Pancreas (tissue), 10 donors: ENCODE measurements at places on chromosomes 3 and 15. TPM values are rescaled to one million over a fixed set of nuclear protein-coding genes. Genes with fewer than 3 reads are reported as not detected.

FYCO1 gene
- 13.0 TPM for total RNA-seq

PFKFB4 gene
- total RNA-seq: 12.2 TPM

COPG1 gene
- 101 TPM for total RNA-seq

CCR8 gene
- total RNA-seq: not detected

RBPMS2 gene
- total RNA-seq: 0.63 TPM

C3orf49 gene
- not detected for total RNA-seq

GABRG3 gene
- not detected for total RNA-seq

HIGD2B gene
- not detected for total RNA-seq

FBXO40 gene
- total RNA-seq: not detected

PGBD4 gene
- total RNA-seq: 0.87 TPM

DNA sequence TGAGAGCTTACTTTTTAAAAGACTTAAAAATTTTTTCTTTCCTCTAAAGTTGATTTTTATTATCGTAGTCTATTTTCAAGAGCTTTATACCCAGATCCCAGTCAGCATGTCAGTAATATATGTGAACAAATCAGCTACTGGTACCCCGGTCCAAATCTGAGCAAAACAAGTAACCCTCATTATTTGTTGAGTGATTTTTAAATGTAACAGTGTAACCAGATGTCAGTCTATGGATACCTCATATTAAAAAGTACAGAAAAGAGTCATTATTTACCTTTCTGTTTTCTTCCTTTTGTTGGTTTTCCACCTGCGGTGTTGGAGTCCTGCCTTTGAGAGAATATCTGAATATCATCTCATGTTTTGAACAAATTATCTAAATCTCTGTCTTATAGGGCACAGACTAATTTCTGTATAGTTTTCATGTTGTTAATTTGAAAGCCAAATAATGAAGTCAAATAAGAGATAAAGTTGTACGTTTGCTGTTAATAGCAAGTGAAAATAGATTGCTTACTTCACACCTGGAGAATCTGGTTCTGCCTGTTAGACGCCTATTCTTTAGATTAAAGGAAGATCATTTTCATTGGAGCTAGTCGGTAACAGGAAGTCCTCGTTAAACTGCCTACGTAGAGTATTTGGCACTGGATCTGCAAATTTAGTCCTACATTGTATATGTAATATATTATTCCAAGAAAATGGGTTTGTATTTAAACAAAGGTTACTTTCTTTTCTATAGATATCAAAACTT lies at the start of gene STX19:
TSS of gene STX19 (minus strand) at position 505 of the 745 bp plus-strand sequence. CDS start 13,328 bp downstream, outside the sequence.
- peak; percentile 30 for DNase-seq

DNA sequence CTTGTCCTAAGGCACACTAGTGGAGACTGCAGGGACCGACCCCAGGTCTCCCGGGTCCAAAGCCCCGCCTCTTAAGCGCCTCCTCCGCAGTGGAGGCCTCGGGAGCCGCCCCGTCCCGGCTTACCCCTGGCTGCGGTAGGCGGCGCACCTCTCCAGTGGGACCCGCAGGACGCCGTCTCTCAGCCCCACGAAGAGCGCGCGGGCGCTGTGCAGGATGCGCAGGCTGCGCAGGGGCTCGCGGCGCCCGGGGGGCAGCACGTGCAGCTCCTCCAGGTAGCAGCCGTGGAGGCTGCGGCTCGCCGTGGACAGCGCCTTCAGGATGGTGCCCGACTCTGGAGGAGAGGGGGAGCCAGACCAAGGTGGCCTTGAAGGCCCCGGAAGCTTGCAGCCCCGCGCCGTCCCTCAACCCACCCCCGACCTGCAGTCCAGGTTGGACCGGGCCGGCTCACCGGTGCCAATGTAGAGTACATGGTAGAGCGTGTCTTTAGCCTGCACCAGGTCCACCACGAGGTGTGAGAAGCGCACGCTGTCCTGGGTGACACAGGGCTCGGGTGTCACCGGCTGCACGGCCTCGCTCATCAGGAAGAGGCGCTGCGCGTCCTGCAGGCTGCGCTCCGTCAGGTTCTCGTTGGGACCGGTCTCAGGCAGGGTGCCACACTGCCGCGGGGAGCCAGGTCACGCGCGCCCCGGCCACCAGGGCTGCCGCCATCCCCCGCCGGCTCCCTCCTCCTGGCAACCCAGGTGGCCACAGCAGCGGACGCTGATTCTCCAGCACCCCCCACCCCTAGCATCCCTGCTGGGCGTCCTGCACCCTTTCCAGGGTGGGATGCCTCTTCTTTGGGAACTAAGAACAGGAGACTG lies 105.5 kb downstream of the SEMA5B start:
- DNase-seq: peak; percentile 65

- DNase-seq: no peak
These were observed 264.0 kb upstream of the DPH6 start for GRCh38 chr15:35810007-35810406.

DNA sequence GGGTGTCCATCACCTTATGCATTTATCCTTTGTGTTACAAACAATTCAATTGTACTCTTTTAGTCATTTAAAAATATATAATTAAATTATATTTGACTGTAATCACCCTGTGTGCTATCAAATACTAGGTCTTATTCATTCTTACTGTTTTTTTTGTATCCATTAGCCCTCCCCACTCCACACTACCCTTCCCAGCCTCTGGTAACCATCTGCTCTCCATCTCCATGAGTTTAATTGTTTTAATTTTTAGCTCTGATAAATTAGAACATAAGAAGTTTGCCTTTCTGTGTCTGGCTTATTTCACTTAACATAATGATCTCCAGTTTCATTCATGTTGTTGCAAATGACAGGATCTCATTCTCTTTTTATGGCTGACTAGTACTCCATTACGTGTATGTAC lies 16.8 kb downstream of the C3orf20 start:
- DNase-seq: no peak

DNA sequence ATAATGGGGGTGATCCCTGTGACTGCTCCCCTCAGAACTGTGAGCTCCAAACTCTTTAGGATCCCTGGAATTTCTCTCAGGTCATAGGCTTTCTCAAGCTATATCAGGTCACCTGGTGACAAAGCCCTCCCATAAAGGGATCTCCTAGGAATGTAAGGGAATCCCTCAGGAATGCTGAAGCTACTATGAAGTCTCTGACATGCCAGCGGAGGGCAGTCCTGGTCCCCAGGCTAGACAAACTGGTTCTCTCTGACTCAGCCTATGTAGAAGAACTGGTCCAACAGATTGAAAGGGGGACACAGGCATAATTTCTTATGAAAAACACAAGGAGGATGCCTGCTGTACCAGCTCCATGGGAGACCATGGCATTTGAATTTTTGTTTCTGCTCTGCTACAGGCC lies 6.7 kb downstream of the LPCAT4 start:
- no peak for DNase-seq

GRCh38 chr3:72137865-72138861 lies 353.2 kb upstream of the PROK2 start:
- DNase-seq: no peak

GRCh38 chr3:52063026-52063723 lies 6.8 kb upstream of the DUSP7 start:
- DNase-seq: no peak

DNA sequence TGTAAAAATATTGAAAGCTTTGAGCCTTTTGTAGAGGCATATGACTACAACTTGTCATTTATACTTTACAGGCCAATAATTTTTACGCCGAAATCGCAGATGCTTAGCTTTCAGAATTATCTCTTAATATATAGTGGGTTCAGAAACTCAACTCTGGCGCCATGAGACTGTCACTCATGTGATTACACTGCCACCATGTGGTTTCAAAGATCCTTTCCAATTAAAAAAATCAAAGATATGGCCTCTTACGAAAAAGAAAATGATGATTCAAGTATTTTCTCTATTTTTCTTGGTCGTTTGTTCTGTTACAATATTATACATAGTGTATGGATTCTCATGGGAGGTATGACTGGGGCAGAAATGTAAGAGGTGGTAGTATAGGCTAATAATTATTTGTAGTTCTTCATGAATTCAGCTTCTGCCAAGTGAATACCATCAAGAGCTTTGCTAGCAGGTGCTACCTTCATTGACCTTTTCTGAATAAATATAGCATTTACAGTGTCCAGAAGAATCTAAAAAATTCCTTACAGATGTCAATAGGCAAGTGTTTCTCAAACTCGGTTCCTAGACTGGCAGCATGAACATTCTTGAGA lies 751.7 kb upstream of the GOLIM4 start:
- DNase-seq: no peak

DNA sequence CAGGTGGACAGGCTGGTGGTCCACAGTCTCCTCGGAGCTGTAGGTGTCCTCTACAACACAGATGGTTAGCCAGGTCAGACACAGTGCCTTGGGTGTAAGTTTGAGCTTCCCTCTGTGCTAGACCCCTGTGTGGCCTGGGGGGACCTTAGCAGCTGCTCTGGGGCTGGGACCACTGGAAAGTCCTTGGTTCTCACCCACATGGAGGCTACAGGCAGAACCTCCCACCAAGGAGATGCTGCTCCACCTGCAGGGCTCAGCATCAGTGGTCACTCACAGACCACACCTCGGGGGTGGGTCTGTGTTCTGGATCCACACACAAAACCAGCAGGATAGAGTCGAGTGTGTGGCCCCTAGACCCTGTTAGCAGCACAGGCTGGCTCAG lies 8.4 kb downstream of the RASL12 start:
- no peak for DNase-seq

- DNase-seq: no peak
These were observed 20.2 kb downstream of the PARP16 start for GRCh38 chr15:65266469-65266868.

- no peak for DNase-seq
These were observed 8.6 kb upstream of the NR2F2 start for GRCh38 chr15:96321639-96322535.

DNA sequence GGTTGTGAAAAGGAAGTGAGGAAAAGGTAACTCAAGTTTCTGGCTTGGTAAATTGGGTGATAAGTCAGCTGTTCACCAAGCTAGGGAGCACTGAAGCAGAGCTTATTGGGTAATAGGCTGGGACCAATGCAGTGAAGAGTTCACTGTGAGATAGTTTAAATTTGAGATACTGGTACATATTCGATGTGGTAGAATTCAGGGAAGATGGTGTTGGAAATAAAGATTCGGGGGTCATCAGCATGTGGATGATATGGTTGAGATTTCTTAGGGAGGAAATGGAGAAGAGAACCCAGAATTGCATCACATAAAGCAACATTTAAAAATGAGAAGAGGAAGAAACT lies 16.9 kb downstream of the MME start:
- DNase-seq: no peak

- DNase-seq: no peak
These were observed 31.8 kb downstream of the CCNL1 start for GRCh38 chr3:157127831-157128767.

- no peak for DNase-seq
These were observed 11.4 kb upstream of the RAB11A start for GRCh38 chr15:65857718-65858402.

DNA sequence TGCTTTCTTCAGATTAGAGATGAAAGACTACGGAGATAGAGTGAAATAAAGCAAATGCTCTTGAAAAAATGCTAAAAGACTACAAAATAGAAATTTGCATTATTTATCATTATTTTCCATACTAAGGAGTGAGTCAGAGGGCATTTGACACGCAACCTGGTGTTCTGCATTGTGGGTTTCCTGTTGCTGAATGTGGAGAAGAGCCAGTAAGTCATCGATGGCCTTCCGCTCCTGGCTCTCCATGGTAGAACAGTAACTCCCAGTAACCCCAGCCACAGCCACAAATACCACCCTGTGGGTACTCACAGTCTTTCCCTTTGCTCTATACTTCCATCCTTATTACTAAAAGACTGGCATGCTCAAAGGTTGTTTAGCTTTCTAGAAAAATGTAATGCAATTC lies 61.5 kb downstream of the CGGBP1 start:
- DNase-seq: no peak

DNA sequence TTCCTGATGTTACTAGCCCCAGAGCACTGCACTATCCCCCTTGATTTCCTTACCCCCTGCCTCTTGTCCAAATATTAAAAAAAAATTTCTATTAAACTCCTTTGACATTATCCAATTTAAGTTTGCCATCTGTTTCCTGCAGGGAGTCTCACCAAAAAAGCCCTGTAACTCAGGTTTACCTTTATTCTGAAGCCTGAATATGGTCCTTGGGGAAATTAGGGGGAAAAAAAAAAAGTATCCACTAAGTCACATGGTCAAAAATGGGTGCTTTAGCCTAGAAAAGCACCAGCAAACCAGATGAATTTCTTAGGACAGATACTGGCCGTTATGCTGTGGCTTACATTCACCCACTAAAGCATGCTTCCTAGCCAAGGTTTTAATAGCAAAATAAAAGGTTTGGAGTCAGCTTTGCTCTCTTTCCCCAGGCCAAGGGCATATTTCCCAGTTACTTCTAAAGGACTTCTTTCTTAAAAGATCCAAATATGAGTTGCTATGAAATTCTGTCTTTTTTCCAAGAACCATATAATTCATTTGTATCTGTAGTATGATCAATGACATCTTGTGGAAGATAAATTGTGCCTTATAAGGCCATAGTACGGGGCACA lies 394.9 kb downstream of the LSAMP start:
- no peak for DNase-seq

DNA sequence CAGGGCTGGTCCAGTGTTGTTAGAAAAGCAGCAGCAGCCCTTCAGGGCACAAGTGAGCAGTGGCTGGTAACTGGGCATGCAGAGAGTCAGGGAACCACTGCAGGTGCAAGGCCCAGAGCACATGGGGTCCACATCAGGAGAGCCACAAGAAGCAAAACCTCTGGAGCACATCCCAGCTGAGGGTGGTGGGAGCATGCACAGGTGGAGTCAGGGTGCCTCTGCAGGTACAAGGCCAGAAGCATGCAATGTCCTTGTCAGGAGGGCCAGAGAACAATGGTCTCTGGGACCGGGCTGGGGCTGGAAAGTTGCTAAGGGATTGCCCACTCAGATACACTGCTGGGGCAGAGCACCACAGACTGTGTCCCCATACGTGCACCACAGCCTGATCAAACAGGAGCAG lies 226.1 kb upstream of the UBE2E2 start:
- no peak for DNase-seq

GRCh38 chr15:25939122-25939521 lies 76.0 kb upstream of the ATP10A start:
- DNase-seq: no peak

- no peak for DNase-seq
These were observed 879.2 kb downstream of the ROBO1 start for GRCh38 chr3:78888635-78889034.
